NCI-H748 treated with DMSO at 0.1 percent for 48 hours (cell line): ENCODE measurements at places on chromosomes 7 and 10.

GRCh38 chr10:21534280-21534586 lies 201 bp downstream of the MLLT10 start:
- no peak for DNase-seq

- DNase-seq: no peak
Observed at GRCh38 chr10:93420091-93420490, 62.0 kb downstream of the MYOF start.

GRCh38 chr7:81002421-81002820 lies 83.6 kb upstream of the SEMA3C start:
- no peak for DNase-seq

DNA sequence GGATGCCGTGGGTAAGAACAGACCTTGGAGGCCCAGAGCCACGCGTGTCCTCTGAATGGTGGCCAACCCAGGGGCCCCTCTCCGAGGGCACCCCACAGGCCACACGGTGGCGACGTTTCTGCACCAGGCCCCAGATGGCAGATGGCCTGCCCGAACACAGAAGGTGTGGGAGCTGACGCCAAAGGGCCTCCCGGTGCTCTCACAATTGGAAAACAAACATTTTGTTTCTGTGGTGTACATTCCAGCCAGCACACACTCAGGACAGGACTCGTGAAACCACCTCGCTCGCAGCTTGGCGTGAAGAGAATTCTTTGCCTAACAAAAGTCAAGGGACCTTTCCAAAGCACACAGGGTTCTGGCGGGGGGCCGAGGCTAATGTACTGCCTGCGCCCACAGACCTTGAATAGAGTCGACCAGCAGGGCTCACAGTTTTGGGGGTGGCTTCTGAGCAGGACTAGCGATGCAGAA lies 112.1 kb downstream of the FAM53B start:
- DNase-seq: no peak

DNA sequence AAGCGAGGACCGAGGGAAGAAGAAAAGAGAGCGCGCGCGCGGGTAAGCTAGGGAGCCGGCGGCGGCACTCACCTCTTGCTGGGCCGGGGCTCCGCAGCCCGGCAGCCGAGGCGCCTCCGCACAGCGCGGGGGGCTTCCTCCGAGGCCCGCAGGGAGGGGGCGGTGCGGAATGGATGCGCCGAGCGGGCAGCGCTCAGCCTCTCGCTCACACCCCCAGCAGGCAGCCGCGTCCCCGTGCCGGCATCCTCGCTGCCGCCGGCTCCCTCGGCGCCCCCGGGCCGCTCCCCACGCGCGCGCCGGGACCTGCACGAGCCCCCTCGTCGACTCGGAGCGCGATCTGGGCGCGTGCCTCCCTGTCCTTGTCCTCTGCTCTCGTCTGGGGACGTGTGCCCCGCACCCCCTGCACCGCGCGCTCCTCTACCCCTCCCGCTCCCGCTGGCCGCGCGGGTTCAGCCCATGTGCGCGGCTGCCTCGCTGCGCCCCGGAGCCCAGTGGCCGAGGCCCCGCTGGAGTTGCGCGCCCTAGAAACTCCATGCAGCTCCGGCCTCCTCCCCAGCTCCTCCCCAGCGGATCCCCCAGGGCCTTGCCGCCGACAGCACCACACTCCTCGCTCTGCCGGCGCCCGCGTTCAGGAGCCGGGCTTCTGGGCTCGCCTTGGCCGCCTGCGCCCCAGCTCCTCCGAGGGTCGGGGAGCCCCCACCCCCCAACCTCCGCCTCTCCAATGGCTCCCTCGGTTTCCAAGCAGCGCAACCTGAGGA lies 75.3 kb downstream of the CALN1 start:
- DNase-seq: no peak

- no peak for DNase-seq
Observed at GRCh38 chr7:92731335-92732063, 104.9 kb downstream of the CDK6 start.

DNA sequence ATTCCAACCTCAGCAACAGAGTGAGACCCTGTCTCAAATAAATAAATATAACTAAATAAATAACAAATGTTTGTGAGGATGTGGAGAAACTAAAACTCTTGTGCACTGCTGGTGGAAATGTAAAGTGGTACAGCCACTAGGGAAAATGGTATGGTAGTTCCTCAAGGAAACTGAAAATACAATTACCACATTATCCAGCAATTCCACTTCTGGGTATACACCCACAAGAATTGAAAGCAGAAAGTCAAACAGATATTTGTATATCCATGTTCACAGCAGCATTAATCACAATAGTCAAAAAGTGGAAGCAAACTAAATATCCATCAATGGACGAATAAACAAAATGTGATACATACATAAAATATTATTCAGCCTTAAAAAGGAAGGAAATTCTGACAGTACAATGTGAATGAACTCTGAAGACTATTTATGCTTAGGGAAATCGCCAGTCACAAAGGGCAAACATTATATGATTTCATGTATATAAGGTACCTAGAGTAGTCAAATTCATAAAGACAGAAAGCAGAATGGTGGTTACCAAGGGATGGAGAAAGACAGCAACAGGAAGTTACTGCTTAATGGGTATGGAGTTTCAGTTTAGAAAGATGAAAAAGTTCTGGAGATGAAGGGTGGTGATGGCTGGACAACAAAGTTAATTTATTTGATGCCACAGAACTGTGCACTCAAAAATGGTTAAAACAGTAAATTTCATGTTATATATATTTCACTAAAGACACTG lies 9.8 kb downstream of the ARHGAP12 start:
- no peak for DNase-seq

- no peak for DNase-seq
Observed at GRCh38 chr7:143300959-143301935, 13.1 kb downstream of the CASP2 start.

GRCh38 chr7:128811631-128812430 lies 18.4 kb upstream of the FLNC start:
- no peak for DNase-seq

GRCh38 chr7:46549347-46549746 lies 628.3 kb upstream of the IGFBP3 start:
- DNase-seq: no peak

GRCh38 chr7:16743236-16743635 lies 10.3 kb upstream of the TSPAN13 start:
- DNase-seq: no peak

GRCh38 chr10:108132303-108132702 lies 967.8 kb upstream of the SORCS1 start:
- peak; percentile 1 for DNase-seq

DNA sequence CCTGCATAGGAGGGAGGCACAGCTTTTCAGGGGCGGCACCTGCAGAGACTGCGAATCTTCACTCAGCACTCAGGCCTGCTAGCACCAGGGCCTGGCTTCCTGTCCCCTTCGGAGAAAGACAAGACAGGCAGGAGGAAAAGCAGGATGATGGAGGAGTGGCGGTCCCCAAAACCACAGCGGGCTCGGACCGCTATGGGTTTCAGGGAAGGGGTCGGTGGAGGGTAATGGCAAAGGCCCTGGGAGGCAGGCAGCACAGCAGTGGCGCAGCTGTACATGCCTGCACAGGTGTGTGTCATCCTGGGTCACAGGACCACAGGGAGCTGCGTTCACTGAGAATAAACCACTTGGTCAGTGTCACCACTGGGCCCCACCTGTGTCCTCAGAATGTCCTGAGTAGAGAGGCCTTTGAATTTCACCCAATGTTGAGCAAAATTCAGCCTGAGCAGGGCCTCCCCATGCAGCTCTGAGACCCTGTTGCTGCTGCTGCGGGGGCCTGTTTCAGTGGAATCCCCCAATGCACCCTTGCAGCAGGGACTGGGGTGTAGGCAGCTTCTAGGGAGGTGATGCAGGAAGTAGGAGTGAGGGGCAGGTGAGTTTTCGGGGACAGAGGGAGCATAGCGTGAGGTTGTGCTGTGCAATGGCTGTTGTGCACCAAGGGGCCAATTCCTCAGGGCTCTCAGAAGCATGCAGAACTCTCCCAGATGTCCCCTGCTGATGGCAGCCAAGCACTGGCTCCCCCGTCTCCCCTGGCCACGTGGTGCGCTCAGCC lies 90.6 kb upstream of the PPP2R2D start:
- DNase-seq: no peak

DNA sequence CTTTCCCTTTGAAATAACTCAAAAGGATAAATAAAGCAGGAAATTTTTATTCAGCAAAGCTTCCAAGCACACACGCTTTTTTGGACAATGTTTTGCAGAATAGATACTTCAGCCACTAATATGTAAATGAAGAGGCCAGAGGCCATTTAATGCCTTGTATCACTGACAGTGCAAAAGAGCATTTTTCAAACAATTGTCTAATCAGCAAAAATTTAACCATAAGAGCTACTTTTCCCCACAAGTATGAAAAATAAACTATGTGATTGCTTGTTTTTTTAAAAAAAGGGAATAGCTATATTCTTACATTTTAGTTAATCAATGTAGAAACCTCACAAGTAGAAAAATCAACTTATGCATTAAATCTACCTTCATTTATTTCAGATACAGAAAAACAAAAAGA lies 99.7 kb downstream of the COL28A1 start:
- DNase-seq: no peak

DNA sequence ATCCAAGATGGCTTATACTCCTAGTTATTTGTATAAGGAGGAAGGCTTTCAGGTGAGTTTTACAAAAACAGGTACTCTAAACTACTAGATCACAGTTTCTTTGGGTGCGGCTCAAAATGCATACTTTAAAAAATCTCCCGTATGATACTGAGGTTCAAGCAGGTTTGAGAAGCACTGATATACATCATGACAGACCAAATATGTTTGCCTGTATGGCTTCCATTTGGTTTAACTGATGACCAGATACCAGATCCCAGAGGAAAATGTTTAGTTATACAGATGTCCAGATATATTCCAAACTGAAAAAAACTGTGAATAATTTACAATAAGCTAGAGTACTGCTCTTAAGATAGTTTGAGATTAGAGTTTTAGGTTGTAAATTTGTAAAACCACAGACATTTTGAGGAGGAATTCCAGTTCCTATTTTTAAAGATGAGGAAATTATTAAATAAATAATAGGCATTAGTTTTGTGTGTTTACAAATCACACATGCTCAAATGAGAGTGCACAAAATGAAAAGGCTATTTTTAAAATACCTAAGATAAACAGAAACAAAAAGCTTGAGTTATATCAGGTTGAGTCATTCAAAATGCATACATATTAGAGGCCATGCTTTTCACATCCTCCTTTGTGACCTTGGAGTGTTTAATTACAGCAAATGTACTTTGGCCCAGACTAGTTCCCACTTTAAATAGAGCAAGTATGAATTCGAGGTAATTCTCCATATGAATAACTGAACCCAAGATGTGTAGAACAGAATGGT lies 60.5 kb downstream of the SEMA3C start:
- no peak for DNase-seq

GRCh38 chr7:74428023-74428422 lies 25.7 kb upstream of the GTF2IRD1 start:
- no peak for DNase-seq

DNA sequence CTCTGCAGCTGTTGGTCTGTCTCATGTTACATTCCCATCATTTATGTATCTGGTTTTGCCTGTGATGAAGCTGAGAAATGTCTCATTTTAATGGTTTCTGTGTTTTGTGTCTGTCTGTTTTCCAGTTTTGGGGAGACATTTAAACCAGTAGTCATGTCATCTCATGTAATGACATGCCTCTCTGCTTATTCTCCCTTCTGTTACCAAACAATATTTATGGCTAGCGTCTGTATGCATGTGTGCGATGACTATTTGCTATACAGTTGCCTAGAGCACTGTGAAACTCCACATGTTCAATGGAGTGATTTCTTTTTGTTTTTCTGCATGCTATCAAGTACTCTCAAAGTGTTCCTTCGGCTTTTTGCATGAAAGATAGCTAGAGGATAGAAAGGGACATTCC lies 132.0 kb downstream of the ST7 start:
- DNase-seq: no peak

GRCh38 chr10:33291053-33291592 lies 43.3 kb downstream of the NRP1 start:
- no peak for DNase-seq

- DNase-seq: no peak
Observed at GRCh38 chr7:37018954-37019353, 294.7 kb upstream of the AOAH start.

DNA sequence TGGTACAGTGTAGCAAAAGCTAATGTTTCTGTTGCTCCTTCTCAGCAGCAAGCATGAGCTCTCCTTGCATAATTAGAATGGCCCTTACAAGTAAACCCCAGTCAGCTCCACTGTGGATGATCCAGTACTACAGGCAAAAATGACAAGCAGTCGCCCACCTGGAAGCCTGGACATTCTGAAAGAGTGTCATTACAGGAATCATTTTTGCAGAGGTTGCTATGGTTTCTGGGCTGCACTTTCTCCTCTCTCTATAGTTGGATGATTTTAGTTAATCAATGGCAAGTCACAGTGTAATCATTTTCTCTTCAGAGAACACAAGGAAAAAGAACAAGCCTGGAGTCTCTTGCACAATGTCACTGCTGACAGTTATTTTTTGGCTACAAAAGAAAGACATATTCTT lies 102.9 kb upstream of the MYO3A start:
- DNase-seq: no peak

- no peak for DNase-seq
Observed at GRCh38 chr10:128877936-128878335, 589.1 kb upstream of the MGMT start.

GRCh38 chr7:46352004-46352954 lies 431.2 kb upstream of the IGFBP3 start:
- peak; percentile 7 for DNase-seq

GRCh38 chr7:27825891-27826290 lies 85.9 kb downstream of the TAX1BP1 start:
- DNase-seq: no peak

DNA sequence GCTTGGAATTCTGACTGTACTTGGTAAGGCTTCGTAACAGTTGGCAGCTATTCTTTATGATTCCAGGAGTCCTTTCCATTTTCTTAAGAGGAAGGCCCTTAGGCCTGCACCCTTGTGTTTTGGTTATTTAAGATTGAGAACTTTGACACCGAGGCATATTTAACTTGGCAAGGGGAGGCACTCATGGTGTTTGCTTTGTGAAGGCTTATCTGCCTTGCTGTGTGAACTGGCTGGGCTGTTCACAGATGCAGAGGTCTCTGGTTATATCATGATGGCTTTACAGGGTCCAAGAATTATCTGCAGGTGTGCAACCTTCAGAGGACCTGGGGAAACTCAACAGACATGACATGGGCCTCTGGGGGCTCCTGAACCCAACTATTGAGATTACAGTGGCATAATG lies 833 bp upstream of the PNLIPRP1 start:
- no peak for DNase-seq

DNA sequence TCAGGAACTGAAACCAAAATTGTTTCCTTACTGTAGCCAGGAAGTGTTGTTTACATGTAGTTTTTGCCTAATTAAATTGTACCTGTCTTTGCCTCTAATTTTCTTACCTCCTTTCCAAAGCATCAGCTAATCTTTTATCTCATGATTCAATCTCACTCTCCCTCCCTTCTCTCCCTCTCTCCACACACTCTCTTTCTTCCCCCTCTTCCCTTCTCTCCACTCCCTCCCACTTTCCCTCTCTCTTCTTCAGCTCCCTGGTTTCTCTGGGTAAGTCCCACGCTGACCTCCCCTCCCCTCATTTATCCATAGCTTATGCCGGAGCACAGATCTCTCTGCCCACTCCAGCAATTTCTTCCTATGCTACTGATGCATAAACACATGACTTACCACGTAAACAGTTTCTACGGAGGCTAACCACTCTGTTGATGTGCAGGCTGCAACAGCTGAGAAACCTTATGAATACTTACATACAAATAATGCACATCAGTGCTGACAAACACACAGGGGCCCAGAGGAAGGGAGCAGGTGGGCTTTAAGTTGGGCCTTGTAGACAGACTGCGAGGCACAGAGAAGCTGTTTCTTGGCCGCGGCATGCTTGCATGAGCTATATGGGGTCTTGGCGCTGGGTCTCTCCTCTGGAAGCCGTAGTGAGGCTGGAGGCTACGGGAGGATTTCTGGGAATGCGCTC lies 174.4 kb upstream of the PLXNA4 start:
- no peak for DNase-seq

- DNase-seq: no peak
Observed at GRCh38 chr7:27173511-27173955, 587 bp downstream of the HOXA10 start.
